ENCODE measurements at places on chromosomes 7 and 10. TPM values are rescaled to one million over a fixed set of nuclear protein-coding genes. Genes with fewer than 3 reads are reported as not detected.
A peak's percentile ranks its signal among the peaks of the same experiment; 100 is the strongest.

CTTNBP2 gene
- 0.77 TPM for total RNA-seq

RPEL1 gene
- not detected for total RNA-seq

AKR1C3 gene
- total RNA-seq = 23.2 TPM

CAMK2G gene
- total RNA-seq = 11.9 TPM

DNA sequence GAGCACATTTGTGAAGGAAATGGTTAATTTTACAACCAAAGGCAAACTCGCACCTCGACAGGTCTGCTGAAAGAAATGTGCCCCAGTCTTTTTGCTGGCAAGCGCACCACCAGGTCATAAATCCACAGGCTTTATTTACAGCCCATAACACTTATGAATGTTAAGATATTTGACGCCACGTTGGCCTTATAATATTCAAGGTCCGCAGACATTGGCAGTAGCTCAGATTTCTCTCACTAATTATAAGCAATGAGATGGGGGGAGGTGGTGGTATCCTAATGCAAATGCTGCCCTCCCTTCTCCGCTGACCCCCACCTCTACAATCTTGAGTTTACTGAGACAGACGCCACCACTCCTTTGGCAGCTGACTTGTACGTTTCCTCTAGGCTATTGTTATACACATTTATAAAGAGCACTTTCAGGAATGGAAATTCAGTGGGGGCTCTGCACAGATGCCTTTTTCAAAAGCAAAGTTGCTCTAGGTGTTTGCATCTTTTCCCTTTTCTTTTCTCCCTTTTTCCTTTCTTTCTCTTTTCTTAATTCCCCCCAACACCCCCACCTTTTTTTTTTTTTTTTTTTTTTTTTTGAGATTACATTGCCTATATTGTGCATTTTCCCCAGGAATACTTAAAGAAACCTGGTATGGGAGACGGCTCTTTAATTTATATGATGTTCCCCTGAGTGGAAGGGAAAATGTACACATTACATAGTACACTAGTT lies 6.7 kb downstream of the TCF7L2 start:
- DNase-seq = no peak

- no peak for DNase-seq
Observed at GRCh38 chr7:22786290-22786932, 36.2 kb downstream of the TOMM7 start.

- DNase-seq = no peak
Observed at GRCh38 chr10:117480097-117480496, 62.4 kb upstream of the EMX2 start.

- no peak for DNase-seq
Observed at GRCh38 chr10:43172645-43173044, 34.4 kb downstream of the CSGALNACT2 start.

DNA sequence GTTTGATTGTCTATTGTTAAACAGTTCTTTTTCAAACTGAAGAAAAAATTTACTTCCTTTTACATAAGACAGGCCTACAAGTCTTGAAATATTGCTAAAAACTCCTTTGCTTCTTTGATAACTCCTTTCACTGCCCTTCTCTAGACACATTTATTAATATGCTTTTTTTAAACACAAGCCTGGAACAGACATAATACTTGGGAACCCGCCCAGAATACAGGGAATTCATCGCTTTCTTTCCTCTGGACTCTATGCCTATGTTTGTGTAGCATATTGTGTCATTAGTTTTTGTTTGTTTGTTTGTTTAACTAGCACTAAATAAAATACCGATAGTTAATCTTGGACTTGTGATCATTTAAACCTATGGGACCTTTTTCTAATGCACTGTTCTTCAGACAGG lies 42.4 kb upstream of the ABCB4 start:
- no peak for DNase-seq

DNA sequence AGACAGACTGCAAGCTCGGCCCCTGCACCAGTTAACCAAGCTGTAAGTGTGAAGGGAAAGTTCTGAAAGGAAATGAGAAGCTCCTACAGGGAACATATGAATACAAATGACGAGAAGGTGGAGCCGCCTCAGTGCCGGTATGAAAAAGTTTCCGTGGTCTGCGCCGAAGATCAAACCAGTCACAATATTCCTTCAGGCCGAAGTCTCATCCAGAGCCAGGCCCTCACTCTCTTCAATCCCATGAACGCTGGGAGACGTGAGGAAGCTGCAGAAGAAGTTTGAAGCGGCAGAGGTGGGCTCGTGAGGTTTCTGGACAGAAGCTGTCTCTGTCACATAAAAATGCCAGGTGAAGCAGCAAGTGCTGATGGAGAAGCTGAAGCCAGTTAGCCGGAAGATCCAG lies 71.9 kb downstream of the CFAP46 start:
- peak; percentile 3 for DNase-seq

DNA sequence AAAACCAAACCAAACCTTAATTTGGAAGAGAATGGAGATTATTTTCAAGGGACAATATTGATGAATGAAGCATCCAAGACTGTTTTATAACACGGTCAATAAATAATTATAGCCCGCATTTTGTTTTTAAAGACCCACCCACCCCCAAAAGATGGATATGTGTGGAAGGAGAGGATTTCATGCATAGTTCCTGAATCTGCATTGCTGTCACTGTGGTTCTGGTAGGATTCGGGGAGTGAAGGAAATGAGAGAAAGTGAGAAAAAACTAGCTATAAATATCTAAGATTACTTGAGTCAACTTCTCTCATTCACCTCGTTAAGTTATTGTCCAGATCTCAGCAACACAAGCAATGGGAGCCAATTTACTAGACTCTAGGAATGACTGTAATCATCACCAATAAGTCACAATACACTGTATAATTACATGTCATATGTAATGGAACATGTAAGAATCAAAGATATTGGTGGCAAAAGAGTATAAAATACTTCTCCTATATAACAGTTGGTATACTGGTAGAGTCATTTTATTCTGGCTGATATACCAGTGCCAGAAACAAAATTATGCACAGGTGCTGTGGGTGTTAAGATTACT lies 30.2 kb downstream of the NAMPT start:
- no peak for DNase-seq

GRCh38 chr7:1847260-1848001 lies 177.4 kb downstream of the ELFN1 start:
- DNase-seq = peak; percentile 26

DNA sequence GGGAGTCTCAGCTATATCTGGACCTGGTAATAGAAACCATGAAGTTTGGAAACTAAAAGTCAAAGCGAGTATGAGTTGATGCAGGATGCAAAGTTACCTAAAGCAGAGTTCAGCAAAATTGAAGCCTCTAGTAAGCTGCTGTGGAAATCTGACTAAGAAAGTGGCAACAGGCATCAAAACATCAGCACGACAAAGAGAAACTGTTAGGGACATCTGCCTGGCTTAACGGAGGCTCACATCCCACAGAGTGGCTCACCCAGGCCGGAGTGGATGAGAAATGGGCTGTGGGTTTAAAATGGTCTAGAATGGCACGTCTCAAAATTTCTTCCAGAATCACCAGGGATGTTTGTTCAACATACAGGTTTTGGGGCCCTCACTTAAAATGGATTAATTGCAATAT lies 164.1 kb upstream of the NPY start:
- no peak for DNase-seq

GRCh38 chr10:6200440-6200733 lies 2.3 kb upstream of the PFKFB3 start:
- no peak for DNase-seq

DNA sequence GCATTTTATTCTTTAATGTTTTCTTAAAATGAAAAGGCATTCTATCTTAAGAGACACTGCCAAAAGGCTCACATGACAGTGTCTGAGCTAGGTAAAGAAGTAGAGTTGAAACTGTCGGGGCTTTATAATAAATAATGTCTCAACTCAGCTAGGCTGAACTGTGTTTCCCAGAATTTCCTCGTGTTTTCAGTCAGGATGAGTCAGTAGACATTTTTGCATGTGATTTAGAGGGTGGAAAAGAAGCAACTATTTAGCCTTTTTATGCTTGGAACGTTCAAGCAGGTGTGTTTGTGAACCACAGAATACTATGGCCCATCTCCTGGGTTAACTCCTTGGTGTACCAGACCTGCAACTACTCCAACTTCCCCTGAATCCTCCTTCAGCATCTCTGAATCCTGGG lies 23.4 kb upstream of the LIPA start:
- DNase-seq = no peak

DNA sequence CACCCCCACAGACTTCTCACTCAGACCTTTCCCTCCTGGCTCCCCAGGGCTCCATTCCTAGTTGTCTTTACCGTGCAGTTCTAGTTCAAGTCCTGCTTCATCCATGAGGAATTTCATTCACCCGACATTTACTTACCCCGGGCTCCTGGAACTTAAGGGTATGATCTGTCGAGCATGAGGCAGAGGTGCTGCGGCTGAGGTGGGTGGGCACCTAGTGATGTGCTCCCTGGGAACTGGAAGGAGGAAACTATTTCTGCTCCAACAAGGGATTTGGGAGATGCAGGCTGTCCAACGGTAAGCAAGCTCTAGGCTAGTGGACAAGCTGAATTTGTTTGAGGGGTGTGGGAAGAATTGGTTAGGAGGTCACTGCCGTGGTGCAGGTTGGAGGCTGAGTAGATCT lies 30.2 kb upstream of the AQP1 start:
- no peak for DNase-seq

GRCh38 chr10:103367379-103367781 lies 396 bp upstream of the TAF5 start:
- no peak for DNase-seq

GRCh38 chr7:115496006-115496405 lies 534.6 kb downstream of the TFEC start:
- DNase-seq = no peak

DNA sequence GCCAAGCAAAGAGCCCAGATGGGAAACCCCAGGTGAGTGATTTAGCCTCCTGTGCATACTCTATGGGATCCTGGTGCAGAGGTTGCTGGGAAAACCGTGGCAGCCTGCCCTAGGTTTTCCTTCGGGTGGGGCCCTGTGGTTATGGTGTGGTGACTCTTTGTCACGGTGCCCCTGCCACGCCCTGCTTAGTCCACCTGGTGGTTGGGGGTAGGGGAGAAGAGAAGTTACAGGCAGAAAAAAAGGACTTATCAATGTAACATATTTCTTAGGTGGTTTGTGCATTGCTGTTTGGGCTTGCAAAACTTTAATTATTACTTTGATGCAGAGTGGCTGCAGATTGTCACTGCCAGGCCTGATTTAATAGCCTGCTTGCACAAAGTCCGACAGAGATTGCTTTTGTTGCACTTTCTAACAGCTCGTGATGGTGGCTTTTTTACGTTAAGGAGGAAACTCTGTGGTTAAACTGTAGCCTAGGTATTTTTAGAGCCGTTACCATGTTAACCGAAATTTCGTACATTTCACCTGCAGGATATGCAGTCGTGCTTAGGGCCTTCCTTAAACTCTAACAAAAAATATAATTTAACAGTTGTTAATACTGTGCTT lies 197.4 kb downstream of the RNLS start:
- DNase-seq = peak; percentile 26

DNA sequence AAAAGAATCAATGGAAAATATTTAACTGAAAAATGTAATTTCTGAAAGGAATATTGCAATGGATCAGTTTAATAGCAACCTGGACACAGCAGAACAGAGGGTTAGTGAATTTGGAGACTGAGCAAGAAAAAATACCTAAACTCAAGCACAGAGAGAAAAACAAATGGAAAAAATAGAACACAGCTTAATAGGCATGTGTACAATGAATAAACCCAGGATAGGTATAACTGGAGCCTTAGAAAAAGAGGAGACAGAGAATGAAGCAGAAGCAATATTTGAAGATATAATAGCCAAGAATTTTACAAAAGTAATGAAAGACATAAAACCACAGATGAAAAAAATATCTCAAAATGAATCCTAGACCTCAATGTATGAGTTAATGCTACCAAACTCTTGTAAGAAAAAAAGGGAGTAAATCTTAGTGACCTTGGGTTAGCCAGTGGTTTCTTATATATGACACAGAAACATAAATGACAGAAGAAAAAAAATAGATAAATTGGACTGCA lies 2.9 kb upstream of the DNAJC1 start:
- no peak for DNase-seq

- no peak for DNase-seq
Observed at GRCh38 chr7:32070051-32070405, 179 bp downstream of the PDE1C start.

DNA sequence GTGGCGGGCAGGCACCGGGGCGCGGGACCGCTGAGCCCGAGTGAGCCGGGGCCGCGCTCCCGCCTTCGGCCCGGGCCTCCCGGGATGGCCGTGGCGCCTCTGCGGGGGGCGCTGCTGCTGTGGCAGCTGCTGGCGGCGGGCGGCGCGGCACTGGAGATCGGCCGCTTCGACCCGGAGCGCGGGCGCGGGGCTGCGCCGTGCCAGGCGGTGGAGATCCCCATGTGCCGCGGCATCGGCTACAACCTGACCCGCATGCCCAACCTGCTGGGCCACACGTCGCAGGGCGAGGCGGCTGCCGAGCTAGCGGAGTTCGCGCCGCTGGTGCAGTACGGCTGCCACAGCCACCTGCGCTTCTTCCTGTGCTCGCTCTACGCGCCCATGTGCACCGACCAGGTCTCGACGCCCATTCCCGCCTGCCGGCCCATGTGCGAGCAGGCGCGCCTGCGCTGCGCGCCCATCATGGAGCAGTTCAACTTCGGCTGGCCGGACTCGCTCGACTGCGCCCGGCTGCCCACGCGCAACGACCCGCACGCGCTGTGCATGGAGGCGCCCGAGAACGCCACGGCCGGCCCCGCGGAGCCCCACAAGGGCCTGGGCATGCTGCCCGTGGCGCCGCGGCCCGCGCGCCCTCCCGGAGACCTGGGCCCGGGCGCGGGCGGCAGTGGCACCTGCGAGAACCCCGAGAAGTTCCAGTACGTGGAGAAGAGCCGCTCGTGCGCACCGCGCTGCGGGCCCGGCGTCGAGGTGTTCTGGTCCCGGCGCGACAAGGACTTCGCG lies 534 bp downstream of the FZD9 start:
- DNase-seq = no peak

DNA sequence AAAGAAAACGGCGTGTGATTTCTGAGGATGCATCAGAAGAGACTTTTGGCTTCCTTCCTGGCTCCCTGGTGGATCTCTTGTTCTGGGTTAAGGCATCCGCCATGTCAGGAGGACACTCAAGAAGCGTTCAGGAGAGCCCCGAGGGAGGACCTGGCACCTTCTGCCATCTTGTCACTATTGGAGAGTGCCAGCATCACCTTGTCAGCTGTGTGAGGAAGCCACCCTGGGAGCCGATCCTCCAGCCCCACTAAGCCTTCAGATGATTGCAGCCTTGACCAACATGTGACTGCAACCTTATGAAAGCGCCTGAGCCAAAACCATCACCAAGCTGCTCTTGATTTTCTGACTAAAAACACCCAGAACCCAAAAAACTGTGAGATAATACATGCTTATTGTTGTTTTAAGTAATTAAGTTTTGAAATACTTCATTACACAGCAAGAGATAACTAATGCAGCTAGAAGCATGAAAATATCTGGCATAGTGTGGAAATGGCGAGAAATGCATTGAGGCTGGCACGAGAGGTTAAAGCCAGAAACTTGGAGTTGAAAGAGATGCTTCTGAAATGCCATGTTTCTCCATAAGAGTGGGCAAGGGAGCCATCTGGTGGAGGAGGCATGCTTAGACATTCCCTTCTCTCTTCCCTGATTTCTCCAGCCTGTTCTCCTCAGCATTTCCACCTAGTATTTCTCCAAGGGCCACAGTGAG lies 5.4 kb upstream of the ZFYVE27 start:
- DNase-seq = no peak

- DNase-seq = no peak
Observed at GRCh38 chr10:128042131-128042610, 84.1 kb downstream of the MKI67 start.

- DNase-seq = no peak
Observed at GRCh38 chr10:12455766-12456165, 106.4 kb downstream of the CAMK1D start.

GRCh38 chr10:25982107-25982506 lies 48.1 kb downstream of the MYO3A start:
- no peak for DNase-seq

Measured in left ventricle myocardium superior (tissue), 1 donor.